ENCODE measurements at places on chromosomes 1 and 21.
A peak's percentile ranks its signal among the peaks of the same experiment; 100 is the strongest.

- no peak for DNase-seq
Measured at GRCh38 chr1:114439369-114439768, 71.6 kb downstream of the TRIM33 start.

DNA sequence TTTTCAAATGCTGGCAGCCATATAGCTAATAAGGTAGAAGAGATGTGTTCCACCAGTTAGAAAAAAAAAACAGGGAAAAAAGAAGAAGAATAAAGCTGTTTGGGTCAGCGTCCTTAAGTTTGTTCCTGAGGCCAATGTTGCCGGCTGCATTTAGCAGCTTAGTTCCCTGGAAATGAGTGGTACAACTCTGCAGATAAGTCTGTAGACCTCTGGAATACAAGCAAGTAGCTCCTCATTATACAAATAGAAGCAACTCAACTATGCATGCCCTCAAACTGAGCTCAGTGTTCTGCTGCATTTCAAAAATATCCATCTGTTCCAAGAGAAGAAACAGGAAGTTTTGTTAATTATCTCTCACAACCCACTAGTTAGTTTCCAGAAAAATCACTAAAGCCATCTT, 181.2 kb upstream of the PKN2 start:
- no peak for DNase-seq

DNA sequence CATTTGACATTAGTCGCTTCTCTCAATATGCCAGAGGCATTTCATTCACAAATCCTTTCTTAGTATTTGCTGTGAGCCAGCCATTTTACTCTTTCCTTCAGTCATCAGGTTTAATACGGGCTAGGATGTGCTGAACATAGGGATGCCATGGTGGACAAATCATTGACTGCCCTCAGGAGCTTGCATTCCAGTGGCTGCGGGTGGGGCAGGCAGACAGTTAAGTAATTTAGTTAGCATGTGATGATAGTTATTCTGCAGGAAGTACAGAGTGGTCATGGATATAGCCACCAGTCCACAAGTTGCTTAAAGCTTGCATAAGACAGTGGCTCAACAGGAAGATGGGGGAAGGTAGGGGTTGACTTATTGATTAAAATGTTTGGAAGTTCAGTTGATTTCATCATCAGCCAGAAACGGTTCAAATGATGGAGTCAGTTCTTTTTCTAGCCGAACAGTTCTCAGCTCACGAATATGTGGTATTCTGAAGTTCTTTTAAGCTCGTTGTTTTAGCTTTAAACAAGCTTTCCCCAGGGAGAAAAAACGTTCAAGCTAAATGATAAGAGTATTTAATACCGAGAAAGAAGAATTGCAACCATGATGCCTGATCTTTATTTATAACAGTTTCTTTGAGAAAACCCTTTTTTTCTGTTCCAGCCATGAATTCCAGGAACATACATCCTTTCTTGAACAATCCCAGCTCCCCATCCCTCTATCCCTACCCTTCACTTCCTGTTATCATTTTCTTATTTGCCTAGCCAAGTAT, 1.4 kb downstream of the SLC22A15 start:
- peak; percentile 66 for DNase-seq

- no peak for DNase-seq
Measured at GRCh38 chr21:16597753-16598152, 868.0 kb downstream of the USP25 start.

- DNase-seq: no peak
Measured at GRCh38 chr1:214548271-214548670, 3.1 kb downstream of the PTPN14 start.

DNA sequence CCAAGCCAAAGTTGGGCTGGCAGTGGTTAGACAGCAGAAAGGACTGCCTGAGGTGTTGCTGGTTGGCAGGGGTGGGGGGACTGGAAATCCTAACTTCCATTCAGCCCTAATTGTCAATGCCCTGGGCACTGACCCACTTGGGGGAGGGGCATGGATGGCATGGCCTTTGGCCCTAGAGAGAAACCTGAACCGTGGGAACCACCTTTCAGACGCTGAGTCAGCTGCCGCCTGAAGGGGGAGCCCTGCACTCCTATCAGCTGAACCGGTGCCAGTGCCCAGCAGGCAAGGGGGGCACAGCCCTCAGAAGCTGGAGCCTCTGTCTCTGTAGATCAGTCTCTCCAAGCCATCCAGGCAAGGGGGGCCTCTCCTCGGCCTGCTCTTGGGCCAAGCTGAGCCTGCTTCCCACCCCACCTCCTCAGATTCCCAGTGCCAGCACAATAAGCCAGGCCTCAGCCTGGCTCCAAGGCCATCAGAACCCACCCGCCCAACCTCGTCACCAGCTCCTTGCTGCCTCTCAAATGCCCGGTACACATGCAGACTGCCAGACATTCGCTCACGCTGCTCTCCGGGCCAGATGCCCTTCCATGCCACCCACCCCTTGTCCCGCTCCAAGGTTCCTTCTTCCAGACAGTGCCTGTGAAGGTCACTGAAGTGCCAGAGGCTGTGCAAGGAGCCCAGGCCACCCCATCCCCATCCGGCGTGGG, 11.6 kb downstream of the TINAGL1 start:
- DNase-seq: no peak

DNA sequence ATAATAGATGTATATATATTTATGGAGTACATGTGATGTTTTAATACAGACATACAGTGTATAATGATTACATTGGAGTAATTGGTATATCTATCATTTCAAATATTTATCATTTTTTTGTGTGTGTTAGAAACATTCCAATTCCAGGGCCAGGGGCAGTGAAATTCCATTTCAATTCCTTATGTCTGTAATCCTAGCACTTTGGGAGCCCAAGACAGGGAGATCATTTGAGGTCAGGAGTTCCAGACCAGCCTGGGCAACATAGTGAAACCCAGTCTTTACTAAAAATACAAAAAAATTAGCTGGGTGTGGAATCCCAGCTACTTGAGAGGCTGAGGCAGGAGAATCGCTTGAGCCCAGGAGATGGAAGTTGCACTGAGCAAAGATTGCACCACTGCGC, 30.4 kb upstream of the PDC start:
- no peak for DNase-seq

- DNase-seq: no peak
Measured at GRCh38 chr1:87521452-87521851, 192.8 kb downstream of the LMO4 start.

DNA sequence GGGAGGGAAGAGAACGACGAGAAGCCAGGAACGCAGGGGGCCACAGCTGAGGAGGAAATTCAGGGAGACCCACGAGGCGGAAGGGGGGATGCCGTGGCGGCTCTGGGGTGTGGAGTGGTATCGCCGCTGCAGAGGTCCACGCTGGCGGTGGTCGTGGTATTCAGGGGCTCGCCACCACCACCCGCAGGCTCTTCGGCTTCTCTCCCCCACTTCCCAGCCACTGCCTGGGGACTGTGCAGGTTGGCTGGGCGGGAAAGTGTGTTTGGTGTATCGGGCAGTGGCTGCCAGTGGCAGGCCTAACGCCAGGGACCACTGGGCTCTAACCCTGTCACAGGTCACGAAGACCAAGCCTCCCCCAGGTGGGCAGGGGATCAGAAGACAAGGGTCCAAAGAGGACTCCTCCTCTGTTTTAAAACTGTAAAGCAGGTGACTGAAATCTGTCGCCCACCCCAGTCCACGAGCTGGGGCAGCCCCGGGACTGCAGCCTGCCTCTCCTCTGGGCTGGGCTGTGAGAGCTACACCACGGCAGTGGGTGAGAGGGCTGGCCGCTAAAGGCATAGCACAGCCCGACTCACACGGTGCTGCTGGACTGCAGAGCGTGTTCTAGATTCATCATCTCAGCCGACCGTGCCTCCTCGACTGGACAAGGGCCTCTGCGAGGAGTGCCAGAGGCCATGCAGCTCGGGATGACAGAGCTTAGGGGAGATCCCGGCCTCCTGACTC, 30.9 kb downstream of the SLC66A1 start:
- DNase-seq: no peak

GRCh38 chr1:59766227-59766855, 48.4 kb upstream of the HOOK1 start:
- DNase-seq: no peak

DNA sequence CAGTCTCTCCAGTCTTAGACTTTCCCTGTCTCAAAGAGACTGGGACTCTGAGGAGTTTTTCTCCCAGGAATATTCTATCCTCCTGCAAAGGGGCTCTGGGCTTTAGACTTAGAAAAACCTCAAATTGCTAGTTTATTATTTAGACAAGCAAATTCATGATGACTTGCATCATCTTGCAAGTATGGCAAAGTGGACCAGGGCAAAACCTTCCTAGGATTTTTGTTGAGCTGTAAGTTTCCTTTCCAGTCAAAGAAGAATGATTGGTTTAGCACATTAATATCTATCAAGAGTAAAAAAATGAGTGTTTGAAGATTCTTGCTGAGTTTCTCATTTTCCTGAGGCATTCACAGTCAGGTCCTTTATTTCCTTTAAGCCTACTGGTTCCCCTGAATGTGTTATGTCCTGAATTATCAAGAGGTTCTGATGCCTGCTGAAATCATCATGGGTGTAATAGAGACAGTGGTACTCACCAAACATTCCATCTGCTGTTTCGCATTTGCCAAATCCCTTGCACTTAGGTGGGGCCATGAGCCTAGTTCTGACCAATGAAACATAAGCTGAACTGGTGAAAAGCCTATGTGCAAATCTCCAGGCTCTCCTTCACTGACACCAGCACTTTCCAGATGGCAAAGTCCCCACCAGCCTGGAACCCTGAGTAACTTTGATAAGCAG, 25.2 kb upstream of the SPAG17 start:
- no peak for DNase-seq

- DNase-seq: no peak
Measured at GRCh38 chr21:31410499-31411131, 66.6 kb upstream of the TIAM1 start.

DNA sequence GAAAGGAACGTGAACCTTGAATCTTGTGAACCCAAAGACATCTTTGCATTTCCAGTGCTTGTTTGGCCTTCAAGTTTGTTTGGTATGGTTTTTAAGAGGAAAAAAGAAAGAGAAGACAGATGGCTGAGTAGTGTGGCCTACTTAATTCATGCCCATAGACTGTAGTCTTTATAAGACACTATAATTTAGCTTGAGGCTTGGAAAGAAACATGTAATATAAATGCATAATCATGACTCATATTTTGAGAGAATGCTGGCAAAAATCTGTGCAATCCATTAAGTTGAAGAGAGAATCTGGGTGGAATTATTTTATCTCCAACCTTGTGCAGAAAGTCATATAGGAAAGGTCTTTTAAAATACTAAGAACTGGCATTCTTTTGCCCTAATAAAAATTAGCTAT, 179.3 kb downstream of the SIPA1L2 start:
- DNase-seq: no peak

- DNase-seq: no peak
Measured at GRCh38 chr1:163771637-163772036, 449.9 kb downstream of the NUF2 start.

DNA sequence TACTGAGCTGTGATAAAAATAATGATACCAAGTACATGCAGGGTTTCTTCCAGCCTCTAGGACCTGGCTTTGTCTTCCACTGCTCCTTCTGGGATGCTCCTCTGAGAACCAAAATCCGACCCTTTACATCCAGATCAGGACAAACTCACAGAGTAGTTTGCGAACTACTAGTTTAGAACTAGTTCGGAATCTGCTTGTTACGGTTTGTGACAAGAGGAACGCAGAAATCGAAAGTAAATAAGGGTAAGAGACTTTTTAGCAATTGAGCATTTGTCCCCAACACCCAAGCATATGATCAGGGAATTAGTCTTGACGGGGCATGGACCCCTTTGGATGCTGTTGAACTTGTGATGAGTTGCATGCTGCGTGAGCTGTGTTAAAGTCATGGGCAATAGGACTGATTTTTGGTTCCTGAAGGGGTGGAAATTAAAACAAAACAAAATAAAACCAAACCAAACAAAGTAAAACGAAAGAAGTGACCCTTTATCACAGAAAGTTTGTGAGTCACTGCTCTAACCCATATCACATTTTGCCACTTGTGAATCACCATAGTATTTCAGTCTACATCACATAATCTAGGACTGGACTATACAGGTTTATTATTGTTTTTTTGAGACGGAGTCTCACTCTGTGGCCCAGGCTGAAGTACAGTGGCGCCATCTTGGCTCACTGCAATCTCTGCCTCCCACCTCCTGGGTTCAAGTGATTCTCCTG, 35.7 kb upstream of the ERRFI1 start:
- DNase-seq: no peak

DNA sequence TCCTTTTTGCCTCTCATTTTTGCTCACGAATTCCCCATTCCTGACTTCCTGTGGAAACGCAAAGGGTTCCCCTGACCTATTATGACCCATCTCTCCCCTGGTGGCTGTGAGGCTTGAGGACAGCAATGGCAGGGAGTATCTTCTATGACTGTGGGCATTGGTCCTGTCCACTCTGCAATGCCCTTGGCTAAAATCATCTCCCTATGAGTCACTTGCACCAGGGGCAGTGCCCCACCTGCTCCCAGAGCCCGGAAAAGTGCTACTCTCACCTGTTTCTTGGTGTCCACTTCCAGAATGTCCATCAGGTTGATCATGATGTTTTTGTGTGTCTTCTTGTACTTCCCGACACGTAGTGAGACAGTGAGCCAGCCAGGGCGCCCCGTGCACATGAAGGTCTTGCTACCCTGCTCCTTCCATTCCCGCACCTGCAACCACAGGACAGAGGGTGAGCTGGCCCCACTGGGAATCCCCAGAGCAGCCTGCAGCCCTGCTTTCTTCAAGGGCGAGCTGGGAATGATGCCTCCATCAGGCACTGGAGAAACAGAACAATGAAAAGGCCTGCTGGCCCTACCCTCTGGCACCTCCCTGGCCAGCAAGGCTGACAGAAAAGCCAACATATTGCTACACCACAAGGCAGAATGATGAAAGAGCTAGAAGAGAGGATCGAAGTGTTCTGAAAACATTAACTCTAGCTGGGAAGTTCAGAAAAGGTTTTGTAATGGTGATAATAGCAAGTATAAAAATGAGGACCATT, 3.5 kb downstream of the DHCR24 start:
- DNase-seq: peak; percentile 56

All from skeletal muscle cell (primary cell).